HTR-8/SVneo (cell line): ENCODE measurements at places on chromosomes 1 and 21.

- DNase-seq = peak; percentile 59
Measured at GRCh38 chr1:9455487-9456234, 83.6 kb upstream of the SLC25A33 start.

DNA sequence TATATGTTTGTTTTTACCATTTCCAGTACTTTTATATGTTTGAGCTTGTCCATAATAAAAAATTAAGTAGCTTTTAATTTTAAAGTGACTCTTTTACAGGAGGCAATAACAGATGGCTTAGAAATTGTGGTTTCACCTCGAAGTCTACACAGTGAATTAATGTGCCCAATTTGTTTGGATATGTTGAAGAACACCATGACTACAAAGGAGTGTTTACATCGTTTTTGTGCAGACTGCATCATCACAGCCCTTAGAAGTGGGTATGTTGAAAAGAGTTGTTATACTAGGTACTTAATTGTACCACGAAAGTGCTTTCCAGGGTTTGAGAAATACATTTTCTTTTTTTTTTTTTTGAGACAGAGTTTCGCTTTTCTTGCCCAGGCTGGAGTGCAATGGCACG, 46.1 kb downstream of the RNF2 start:
- DNase-seq = no peak

- no peak for DNase-seq
Measured at GRCh38 chr1:89901957-89902669, 81.3 kb downstream of the LRRC8D start.

DNA sequence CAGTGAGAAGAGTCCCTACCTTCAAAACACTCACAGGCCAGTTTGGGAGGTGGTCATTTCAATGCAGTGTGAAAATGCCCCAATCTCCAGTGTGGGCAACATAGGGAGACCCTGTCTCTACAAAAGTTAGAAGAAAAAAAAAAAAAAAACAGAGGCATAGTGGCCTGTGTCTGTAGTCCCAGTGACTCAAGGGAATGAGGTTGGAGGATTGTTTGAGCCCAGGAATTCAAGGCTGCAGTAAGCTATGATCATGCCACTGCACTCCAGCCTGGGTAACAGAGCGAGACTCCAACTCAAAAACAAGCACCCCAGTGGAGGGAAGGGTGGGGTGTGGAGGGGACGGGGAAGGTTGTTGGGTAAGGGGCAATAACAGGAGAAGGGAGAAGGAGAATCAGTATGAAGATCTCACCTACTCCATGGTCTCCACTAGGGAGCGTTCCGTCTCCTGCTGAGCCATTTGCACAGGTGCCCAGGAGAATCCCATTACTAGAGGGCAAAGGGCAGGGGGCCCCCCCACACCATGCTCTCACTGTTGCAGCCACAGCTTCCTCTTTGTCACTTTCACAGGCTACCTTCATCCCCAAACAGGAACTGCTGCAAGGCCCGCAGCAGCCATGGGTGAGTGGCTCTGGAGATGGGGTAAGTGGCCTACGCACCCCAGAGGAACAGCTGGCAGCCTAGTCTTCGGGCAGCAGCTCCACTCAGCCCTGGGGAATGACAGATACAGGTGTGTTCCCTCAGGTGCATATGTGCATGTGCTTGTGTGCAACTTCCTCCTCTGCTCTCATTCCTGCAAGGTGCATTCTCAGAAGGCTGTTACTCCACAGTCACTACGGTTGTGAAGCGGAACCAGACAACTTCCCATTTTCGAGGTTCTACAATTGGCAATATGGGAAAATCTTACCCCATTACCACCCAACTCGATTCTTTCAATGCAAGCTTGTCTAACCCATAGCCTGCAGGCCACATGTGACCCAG, 87.9 kb upstream of the LYST start:
- no peak for DNase-seq

GRCh38 chr1:218521414-218522169, 176.5 kb downstream of the TGFB2 start:
- peak; percentile 49 for DNase-seq

- DNase-seq = no peak
Measured at GRCh38 chr21:42591170-42591869, 62.1 kb upstream of the PDE9A start.

- DNase-seq = no peak
Measured at GRCh38 chr21:45512626-45513002, 29.6 kb downstream of the SLC19A1 start.

- peak; percentile 11 for DNase-seq
Measured at GRCh38 chr1:222009105-222009730, 267.3 kb upstream of the DUSP10 start.

- DNase-seq = no peak
Measured at GRCh38 chr1:98893371-98893770, 111.3 kb downstream of the PLPPR5 start.

DNA sequence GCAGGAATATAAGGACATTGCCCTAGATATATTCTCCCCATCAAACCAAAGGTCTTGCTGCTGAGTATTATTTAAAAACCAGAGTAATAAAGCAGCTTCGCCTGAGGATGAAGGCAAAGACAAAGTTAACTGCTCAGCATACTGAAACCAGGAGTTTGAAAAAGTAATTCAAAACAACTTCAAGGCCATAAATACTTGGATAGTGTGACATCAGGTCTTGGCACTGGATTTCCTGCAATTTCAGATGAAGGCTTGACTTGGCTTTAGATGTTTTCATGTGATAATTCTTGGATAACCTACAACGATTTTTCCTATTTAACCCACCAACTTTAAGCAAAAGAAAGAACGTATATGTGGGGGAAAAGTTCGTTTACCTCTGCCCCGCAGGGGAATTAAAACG, 10.6 kb downstream of the SOD1 start:
- no peak for DNase-seq

DNA sequence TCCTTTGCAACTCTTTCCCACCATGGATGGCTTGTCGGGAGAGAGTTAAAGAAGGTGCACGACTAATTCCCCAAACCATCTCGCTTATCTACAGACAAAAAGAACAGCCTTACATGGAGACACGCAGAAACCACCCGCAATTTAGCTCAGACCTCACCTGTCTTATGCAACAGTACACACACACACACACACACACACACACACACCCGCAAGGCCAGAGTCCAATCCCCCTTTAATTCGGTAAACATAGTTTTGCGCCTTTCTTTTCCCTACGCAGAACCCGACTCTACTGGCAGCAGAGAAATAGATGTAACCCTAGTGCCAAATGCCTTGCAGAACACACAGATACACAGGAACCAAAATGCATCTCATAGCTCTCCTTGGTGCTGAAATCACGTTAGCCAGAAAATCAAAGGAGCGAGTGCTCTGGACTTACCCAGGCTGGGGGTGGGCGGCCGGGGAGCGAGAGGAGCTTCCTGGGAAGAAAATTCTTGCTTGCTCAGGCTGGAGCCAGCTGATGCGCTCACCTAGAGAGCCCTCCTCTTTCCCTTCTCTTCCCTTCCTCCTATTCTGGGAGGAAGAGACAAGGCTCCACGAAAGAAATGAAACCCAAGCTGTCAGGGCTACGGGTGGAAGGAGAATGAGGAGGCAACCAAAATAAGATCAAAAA, 470 bp downstream of the TNR start:
- peak; percentile 6 for DNase-seq

GRCh38 chr1:93844262-93845045, 34.6 kb downstream of the DNTTIP2 start:
- DNase-seq = peak; percentile 64

- no peak for DNase-seq
Measured at GRCh38 chr1:18262726-18263125, 155.1 kb downstream of the IGSF21 start.

- no peak for DNase-seq
Measured at GRCh38 chr1:25504706-25505595, 38.5 kb upstream of the LDLRAP1 start.

DNA sequence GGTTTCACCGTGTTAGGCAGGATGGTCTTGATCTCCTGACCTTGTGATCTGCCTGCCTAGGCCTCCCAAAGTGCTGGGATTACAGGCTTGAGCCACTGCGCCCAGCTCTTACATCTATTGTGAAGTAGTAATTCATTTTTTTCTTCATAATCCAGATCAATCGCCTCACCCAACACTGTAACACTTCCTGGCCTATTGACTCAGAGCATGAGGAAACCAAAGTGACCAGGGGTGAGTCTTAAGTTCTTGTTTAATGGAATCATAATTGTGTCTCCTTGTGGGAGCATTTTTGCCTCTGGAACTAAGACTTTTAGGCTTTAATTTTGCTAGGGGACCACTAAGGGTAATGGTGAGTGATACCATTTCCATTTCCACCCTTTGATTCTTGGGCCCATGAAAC, 27.4 kb downstream of the TNFSF18 start:
- DNase-seq = no peak

GRCh38 chr21:44919111-44919912, 1.4 kb downstream of the ITGB2 start:
- DNase-seq = no peak

DNA sequence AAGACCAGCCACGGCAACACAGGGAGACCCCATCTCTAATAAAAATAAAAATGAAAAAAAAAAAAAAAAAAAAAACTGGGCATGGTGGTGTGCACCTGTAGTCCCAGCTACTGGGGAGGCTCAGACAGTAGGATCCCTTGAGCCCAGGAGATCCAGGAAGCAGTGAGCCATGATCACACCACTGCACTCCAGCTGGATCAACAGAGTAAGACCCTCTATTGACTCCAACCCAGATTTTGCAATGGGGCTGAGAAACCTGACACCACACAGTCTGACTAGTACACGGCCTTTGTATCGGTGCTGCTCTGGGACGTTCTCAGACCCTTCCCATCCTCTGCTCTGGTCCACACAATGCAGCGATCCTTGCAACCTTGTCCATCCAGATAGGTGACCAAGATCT, 31.8 kb downstream of the SPATA21 start:
- no peak for DNase-seq

- no peak for DNase-seq
Measured at GRCh38 chr1:30320581-30320890, 402.8 kb downstream of the MATN1 start.

DNA sequence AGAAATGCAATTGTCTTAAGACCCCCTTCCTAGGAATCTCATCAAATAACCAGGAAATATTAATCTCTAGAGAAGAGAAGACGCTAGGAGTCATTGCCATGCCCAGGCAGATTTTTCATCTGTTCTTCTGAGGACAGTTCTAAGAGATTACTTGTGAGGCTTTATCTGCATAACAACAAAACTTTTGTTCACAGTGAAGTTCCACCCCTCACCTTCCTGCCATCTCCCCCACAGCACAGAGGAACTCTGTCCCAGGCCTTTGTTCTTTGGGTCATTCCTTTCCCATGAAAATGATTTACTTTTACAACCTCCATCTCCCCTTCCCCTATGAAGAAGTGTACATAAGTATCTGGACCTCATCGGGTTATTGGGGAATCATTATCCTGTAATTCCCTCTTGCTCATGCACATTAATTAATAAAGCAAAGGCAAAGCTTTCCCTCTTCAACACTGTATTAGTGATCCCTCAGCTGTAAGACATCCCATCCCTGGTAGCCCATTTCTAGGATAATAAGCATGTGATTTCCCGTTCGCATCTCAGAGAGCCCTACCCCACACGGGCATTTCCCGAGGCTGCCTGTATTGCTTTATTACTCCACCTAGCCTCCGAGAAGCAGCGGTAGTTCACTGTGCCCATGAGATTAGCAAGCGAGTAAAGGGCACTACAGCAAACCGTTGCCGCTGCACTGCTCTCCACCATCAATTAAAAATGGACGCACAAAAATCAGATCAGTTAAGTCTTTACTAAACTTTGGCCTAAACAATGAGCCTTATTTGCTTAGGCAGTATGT, 384.4 kb upstream of the CAMK1G start:
- DNase-seq = no peak

- DNase-seq = no peak
Measured at GRCh38 chr1:213131851-213132655, 81.0 kb downstream of the RPS6KC1 start.

DNA sequence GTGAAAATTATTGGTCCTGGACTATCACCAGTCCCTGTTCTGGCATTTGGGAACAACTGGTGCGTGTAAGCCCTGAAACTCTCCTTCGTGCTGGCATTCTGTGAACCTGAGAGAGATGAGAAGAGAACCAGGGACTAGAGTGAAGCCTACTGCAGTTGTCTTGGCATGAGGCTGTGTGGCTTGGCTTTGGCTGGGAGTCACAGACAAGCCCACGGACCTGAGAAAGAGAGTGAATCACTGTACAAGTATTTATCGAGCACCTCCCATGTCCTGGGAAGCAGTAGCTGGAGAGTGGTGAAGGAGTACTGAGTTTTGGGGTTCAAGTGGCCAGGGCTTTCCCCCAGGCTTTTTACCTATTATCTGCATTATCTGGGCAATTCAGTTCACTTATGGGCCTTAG, 63.3 kb downstream of the FGGY start:
- peak; percentile 11 for DNase-seq

GRCh38 chr1:210746024-210746731, 387.8 kb downstream of the KCNH1 start:
- DNase-seq = no peak

GRCh38 chr1:152777510-152778137, 2.7 kb downstream of the LCE1F start:
- DNase-seq = no peak

DNA sequence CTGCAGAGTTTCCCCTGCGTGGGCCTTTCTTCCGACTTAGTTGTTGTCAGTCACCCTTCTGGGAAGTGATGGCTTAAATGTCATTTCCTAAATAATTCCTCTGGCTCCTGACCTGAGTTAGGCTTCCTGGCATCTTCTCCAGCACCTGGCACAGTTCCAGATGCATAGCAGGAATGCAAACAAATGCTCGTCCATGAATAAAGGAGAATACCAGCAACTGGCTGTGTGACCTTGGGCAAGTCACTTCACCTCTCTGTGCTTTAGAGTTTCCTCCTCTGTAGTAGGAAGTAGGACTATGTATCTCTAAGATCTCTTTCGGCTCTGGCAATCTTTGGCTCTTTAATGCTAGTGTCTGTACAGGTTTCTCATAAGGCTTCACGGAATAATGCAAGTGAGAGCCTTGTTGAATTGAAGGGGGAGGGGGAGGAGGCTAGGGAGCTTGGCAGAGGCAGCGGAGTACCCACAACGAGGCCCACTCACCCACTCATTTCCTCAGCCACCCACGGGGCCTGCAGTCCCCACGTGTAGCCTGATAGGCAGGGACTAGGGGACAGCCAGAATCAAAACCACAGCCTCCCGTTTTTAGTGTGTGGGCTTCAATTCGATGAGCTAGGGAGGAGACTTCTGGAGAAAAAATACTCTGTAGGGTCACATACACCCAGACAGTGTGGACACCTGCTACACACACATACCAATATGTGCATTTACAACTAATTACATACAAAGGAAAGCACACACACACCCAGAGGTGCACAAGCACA, 48.1 kb downstream of the TENT5C start:
- no peak for DNase-seq

GRCh38 chr1:214939180-214939579, 143.4 kb upstream of the KCNK2 start:
- DNase-seq = no peak

- DNase-seq = no peak
Measured at GRCh38 chr1:248585266-248585665, 10.7 kb upstream of the OR2T34 start.

- DNase-seq = no peak
Measured at GRCh38 chr1:240405751-240406150, 206.2 kb downstream of the GREM2 start.

- DNase-seq = no peak
Measured at GRCh38 chr1:55700359-55701130, 485.4 kb upstream of the USP24 start.
